ENCODE measurements at places on chromosomes 1 and 21.

DNA sequence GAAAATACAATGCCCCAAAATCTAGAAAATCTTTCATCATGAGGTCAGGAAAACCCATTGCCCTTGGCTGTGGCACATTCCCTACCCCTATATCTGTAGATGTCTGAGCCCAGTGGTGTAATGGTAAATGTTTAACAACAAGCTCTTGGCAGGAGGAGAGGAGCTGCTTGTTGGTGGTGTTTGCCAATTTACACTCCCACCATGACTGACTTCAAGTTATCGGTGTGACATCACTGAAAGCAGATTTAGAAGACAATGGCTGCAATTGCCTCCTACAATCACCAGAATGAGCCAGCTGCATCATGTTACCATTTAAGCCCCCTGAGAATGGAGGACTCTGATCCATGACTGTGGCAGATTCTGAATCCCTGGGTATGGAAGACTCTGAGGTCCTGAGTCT lies 70.9 kb downstream of the SDC3 start:
- no peak for DNase-seq

GRCh38 chr1:243851257-243851756 lies 1.3 kb upstream of the AKT3 start:
- DNase-seq: no peak

GRCh38 chr1:156162430-156163037 lies 9.1 kb downstream of the SEMA4A start:
- peak; percentile 44 for DNase-seq

DNA sequence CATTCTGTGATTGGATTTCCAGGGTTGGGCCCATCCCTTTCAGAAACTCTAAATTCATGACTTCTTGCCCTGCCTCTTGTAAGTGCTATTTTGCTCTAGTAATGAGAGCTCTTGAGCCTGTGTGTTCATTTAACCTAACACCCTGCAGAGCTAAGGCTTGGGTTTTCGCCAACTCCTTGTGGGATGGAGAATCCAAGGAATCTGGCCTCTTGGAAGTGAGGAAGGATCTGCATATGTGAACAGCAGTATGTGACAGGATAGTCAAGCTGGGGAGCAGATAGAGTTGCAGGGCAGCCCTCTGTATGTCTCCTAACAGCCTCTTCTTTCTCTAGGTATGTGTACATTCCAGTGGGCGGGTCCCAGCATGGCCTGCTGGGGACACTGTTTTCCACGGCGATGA lies 258.9 kb downstream of the HHAT start:
- DNase-seq: no peak

GRCh38 chr1:183598386-183598785 lies 8.1 kb upstream of the NCF2 start:
- DNase-seq: no peak

DNA sequence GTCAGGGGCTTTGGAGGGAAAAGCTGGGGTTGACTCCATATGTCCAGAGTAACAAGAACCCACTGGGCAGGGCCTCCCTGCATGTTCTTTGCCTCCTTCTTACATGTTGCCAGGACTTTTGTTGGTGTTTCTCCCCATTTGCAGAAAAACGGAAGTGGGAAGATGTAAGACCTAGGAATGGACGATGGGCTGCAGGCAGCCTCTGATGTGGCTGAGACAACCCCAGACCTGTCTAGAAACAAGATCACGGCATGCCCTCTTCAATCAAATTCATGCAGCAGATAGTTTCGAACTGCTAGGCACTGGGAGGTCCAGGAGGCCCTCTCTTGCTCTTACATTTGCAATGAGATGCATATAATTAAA lies 3.4 kb downstream of the FAM43B start:
- no peak for DNase-seq

DNA sequence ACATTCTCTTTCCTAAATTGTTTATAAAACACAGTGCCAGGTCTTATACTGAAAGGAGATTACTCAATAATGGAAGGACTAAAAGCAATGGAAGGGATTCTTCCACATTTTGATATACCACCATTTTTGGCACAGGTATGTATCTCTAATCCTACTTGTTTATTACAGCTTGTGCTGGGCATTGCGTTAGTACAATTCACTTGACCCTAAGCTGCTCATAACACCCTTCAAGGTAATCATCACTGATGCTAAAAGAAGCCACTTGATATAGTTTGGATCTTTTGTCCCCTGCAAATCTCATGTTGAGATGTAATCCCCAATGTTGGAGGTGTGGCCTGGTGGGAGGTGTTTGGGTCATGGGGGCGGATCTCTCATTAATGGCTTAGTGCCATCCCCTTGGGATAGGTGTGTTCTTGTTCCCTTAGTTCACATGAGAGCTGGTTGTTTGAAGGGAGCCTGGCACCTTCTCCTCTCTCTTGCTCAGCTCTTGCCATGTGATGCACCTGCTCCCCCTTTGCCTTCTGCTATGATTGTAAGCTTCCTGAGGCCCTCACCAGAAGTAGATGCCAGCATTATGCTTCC lies 71.1 kb downstream of the NIBAN1 start:
- no peak for DNase-seq

- DNase-seq: no peak
These were observed 294.5 kb downstream of the RRAGC start for GRCh38 chr1:38565020-38565491.

- DNase-seq: peak; percentile 85
These were observed 1.2 kb downstream of the DHRS3 start for GRCh38 chr1:12616709-12617373.

- no peak for DNase-seq
These were observed 589 bp upstream of the CATSPER4 start for GRCh38 chr1:26189751-26190275.

- DNase-seq: no peak
These were observed 9.9 kb downstream of the TTC3 start for GRCh38 chr21:37082856-37083528.

DNA sequence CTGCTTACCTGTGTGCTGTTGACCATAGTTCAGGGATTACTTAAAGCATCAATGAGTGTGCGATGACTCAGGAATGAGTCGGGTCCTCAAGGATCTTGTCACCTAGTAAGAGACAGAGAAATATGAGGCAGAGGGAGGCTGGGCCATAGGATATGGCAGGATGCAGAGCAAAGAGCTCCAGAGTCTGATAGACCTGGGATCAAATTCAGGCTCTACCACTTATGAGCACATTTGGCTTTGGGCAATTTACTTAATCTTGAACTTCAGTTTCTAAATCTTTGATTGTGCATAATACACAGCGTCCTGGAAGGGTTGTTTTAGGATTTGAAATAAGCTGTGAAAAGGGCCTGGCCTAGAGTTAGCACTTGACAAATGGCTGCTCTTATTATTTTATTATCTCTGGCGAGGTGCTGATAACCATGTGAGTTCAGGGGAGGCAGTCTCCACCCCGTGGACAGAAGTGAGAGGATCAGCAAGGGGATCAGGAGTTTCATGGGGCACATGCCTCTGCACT lies 94.5 kb downstream of the ROR1 start:
- DNase-seq: no peak

DNA sequence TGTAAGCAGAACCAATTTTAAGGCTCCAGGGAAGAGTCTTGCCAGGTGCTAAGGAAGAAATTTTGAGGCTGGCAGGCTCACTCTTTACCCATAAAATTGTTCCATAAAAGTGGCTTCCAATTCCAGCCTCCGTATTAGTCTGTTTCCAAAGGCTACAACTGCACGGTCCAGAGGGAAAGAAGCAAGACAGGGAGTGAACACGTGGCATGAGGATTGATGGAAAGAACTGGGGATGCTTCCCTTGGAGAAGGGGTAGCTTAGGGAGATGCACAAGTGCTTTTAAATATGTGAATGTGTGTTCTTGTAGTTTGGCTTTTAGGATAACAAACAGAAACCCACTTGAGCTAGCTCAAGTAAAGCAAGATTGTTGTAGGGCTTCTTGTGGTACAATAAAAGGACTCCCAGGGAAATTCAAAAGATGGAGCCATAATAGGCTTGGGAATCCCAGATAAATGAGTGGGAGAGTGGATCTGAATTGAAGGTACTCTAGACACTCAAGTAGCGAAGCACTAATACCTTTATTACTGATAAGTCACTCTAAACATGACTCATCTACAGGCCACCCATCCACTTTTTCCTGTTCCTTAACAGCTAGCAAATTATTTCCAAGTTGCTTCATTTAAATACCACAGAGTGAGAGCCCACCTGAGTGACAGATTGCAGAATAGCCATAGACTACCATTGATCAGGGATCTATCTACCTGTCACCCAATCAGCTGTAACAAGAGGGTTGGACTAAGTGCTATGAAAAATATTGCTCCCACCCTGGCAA lies 34.8 kb upstream of the NPL start:
- no peak for DNase-seq

DNA sequence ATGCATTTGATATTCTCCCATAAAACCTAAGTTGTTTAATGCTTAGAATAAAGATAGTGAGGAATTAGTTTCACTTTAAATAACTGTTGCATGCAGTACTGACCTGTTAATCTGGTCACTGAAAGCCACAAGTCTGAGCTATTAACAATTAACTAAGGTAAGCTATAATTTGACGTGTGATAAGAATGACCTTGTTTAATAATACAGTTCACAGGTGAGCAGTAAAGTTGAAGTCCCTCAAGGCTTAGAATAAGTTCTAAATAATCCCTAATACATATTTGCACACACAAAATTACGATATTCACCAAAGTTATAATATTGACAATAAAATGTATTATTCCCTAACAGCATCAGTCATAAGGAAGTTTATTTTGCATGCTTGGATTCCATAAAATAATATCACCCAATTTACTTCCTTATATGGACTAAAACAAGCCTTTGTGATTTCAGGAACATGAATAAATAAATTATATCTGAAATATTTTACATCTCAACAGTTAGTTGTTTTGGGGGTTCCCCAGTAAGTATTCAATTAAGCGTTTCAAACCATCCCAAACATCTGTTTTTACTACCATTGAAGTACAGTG lies 70.6 kb upstream of the CHRM3 start:
- DNase-seq: no peak

- no peak for DNase-seq
These were observed 29.5 kb downstream of the ST3GAL3 start for GRCh38 chr1:43736819-43737218.

DNA sequence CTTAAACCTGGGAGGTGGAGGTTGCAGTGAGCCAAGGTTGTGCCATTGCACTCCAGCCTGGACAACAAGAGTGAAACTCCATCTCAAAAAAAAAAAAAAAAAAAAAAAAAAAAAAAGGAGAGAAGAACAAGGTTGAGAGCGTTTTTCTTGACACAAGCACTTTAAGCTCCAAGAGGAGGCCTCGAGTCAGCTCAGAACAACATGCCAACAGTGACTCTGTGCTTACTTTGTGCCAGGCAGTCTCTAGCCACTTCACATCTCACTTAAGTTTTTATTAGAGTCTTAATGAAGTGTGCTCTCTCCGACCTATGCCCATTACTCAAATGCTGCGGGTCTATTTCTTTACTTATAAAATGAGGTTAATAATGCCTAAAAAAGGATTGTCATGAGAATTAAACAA lies 13.0 kb downstream of the ATP1A1 start:
- no peak for DNase-seq

GRCh38 chr21:19031953-19032352 lies 628.4 kb upstream of the TMPRSS15 start:
- DNase-seq: no peak

DNA sequence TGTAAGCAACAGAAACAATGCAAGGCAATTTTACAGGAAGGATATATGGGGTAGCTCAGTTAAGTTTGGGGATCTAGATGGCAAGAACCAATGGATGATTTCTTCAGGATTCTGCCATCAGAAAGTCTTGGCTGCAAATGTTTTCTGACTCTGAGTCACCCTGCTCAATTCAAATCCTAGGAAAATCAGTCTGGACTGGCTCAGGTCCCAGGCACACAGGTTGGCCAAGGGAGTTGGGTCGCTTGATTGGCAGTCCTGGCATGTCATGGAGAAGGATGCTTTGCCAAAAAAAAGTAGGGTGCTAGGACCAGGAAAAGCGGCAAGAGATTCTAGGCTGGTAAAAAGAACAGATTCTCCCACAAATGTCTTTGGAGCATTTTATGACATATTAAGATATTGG lies 28.9 kb upstream of the S1PR1 start:
- DNase-seq: no peak

GRCh38 chr21:14911351-14911750 lies 153.4 kb downstream of the NRIP1 start:
- DNase-seq: no peak

DNA sequence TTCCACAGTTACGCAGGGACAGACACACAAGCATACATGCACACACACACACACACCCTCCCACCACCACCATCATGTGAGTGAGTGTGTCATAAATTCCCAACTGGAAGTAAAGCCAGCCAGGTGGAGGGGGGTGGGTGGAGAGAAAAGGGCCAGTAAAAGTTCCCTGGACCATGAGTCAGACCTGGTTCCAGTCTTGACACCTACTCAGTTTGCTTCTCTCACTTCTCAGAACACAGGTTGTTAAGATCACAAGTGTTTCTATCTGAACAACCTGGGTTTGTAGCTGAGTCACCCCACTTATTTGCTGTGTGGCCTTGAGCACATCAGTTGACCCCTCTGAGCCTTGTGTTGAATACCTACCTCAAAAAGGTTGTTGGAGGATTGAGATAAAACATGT lies 9.6 kb downstream of the EPHA10 start:
- DNase-seq: no peak

DNA sequence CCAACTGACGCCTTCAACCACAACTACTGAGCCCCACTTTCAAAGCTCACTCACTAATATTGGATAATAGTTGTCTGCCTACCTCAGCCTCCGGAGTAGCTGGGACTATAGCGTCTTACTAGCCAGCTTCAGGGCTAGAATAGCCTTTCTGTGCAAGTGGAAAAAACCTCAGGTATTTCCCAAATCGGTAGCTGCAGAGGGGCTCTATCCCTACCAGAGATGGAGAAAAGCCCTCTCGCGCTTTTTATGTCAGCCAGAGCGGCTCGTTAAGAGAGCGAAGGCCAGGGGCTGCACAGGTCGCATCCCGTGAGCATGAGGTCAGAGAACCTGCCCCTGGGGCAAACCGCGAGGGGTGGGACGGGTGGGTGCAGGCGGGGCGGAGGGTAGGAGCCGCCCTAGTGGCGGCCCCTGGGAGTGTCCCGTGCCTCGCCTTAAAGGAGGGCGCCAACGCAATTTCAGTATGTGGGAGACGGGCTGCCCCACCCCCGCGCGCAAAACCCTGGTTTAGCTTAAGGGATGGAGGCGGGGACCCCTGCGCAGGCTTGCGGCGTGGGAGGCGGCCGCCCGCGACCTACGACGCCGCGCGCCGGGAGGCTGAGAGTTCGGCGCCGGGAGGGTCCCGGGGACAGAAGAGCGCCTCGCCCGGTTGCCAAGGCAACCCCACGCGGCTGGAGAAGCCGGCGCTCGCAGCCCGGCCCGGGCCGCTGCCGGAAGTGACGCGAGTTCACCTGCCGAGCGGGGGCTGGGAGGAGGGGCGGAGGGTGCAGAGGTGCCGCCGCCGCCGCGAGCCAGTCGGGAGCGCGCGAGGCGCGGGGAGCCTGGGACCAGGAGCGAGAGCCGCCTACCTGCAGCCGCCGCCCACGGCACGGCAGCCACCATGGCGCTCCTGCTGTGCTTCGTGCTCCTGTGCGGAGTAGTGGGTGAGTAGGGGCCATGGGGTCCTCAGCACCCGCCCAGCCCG lies at the start of gene CXADR:
Gene CXADR, plus strand, starts transcription at position 791 of the 961 bp plus-strand sequence. Its CDS starts 87 bp downstream, at position 878.
- DNase-seq: peak; percentile 89

GRCh38 chr1:44302541-44302940 lies 52.5 kb downstream of the ERI3 start:
- DNase-seq: no peak

- DNase-seq: no peak
These were observed 3.5 kb downstream of the BLACAT1 start for GRCh38 chr1:205452364-205452763.

GRCh38 chr1:42047508-42047880 lies 105.7 kb upstream of the GUCA2B start:
- no peak for DNase-seq

All from spleen (tissue), 13 donors.